Liver (tissue), 10 donors: ENCODE measurements at places on chromosomes 6 and 20.
A peak's percentile ranks its signal among the peaks of the same experiment; 100 is the strongest.

DNA sequence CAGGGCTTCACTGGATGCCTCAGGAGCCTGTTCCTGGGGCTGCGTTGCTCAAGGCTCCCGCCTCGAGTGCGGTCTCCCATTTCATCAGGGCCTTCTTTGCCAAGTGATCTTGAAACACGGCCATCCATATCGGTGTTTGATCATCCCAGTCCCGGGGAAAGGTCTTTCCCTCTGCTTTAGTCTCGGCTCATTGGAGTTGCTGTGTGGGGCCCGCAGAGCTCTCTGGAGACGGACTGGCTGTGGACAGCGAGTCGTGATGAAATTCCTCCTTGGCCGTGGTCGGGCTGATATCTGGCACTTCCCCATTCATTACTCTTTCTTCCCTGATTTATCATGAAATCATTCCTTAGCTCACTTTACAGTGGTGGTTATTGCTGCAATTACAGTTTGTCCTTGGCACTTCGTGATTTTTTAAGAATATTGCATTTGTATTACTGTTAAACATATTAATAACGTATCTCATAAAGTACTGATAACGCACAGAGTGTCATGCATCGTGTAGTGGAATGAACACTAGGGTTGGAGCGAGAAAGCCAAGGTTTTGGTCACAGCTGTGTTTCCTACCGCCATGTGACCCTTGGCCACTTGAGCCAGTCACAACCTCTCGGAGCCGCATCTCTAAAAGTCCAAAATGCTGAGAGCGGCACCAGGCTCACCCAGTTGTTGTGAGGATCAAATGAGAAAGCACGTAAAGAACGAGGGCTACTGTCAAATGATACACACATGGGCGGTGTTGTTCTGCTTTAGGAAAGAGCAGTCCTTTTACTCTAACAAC is 71.8 kb downstream of the MTHFD1L start:
- no peak for DNase-seq

DNA sequence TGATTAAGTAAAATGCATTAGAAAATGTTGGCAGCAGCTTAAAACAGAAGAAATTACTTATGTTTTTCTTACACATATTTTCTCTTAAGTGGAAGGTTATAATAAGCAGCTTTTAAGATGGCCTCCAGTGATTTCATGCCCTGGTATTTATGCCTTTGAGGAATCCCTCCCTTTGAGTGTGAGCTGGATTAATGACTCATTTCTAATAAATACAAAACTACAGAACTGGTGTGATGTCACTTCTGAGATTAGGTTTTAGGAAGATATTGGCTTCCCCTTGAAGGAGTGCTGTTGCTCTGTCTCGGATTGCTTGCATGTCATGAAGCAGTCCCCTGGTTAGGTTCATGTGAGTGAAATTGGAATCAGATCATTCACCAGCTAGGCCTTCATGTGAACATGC is 143.2 kb upstream of the EPHA7 start:
- no peak for DNase-seq

GRCh38 chr20:53438368-53438767 is 155.3 kb downstream of the ZNF217 start:
- DNase-seq = no peak

DNA sequence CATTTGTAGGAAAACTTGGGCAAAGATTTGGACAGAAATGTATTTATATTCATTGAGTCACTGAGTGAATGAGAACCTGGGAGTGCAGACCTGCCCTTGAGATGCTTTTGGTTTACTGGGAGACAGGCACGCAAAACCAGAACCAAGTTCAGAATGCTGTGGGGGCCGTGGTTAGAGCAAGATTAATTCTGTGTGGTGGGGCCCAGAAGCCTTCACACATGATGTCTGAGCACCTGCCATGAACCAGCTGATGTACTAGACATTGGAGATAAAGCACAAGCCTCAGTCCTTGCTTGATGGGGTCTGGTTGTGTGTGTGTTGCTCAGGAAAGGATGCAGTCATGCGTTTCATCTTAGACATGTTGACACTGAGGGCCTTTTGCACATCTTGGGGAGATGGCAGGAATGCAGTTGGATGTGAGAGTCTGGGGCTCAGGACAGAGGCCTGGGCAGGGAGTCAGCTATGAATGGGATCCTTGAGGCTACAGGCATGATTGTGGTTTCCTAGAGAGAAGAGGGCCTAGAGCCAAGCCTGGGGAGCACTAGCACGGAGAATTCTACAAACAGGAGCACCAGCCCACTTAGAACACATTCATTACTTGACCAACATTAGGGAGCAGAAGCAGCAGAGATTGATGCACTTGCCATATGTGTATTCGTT is 114.3 kb upstream of the TMEM181 start:
- no peak for DNase-seq

- DNase-seq = no peak
These were observed 16.5 kb downstream of the UQCC2 start for GRCh38 chr6:33694977-33695376.

DNA sequence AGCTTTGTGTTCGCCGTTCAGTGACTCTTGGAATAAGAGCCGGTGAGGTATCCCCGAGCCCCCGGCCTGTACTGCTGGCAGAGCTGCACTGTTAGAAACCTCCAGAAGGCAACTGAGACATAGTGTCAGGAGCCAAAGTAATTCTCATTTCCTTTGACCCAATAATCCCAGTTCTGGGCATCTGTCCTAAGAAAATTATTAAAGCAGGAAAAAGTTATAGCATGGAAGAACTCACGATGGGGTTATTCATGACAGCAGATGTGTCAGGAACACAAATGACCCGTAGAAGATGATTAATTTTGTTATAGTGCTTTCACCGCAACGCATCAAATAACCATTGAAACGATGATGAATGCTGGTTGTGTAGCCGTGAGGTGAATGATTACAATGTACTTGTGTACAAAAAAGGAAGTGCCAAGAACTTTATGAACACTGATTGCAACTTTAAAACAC is 20.3 kb downstream of the CYP21A2 start:
- no peak for DNase-seq

DNA sequence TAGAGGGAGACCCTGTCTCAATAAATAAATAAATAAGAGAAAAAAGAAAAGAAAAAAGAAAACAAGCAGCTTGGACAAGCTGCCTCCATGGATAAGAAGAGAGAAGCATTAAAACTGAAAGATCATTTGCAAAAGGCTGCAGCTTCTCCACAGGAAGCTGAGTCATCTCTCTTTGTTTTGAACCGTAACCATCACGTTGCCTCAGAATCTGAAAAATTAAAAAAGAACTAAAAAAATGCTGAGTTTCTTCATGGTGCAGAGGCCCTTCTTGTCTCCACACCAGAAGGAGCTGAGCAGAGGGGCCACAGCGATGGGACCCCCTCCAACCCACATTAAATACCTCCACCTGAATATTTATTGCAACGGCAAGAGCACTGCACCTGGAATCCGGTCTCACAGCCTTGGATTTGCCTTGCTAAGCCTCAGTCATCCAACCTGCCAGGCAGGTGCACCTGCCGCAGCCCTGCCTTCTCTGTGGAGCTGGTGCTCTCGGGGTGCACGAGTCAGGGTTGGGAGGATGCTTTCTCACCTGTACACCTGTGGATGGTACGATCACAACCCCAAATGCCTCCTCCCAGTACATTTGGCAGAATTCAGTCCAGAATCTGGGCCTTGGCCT is 28.1 kb downstream of the TOX2 start:
- no peak for DNase-seq

- DNase-seq = peak; percentile 65
These were observed 216.7 kb downstream of the ZDHHC14 start for GRCh38 chr6:157597461-157598312.

DNA sequence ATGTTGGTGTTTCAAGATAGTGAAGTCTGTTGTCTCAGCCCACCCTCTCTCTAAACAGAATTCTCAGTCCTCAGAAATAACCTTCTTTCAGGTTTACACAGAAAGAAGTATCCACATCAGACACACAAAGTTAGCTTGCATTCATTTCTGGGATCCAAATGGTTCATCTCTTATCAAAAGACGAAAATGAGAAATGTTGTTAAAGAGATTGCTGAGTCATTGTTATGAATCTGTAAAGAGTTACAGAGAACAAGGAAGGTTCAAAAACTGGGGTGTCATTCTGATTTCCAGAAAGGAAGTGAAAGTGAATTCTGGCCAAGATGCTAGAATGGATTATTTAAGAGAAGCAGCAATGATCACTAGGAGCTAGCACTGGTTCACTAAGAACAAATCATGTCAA is 90.5 kb upstream of the ATXN1 start:
- no peak for DNase-seq

DNA sequence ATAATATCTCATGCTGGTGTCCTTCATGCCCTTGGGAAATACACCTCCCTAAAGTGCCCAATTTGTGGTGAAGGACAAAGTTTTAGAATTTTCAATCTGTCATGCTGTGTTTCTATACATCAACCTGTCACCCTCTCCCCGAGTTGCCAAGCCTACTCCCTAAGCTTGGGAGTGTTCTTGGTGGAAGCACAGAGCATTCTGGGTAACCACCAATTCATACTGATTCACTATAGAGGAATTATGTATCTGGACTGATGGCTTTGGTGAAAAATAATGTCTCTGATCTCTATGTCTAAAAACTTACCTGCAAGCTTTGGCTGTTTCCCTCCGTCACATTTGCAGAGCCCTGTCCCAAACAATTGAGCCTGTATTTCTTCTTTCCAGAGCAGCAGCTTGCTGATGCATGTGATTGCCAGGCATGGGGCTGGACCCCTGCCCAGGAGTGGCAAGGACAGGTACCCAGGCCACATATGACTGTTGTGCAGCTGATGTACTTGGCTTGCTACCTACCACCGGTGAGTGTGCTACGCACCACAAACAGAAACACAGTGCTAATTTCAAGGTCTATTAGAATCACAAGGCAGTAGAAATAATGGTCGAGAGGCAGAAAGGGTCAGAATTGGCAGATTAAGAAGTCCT is 202.8 kb upstream of the CITED2 start:
- DNase-seq = no peak

DNA sequence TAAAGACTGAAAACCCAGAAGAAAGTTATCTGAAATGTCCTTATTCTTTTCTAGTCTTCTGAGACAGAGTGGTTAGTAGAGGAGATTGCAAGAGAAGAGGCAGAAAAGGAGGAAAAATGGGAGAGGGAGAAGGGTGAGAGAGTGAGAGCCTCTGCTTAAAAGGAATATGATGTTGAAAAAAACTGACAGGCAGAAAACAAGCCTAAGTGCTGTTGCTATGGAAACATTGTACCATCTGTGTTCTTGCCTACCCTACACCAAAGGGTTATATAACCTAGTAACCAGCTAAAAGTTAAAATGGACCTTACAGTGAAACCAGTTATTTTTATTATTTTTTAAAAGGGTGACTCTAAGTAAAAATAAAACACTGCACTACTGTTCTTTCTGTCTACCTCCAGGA is 28.3 kb upstream of the SH3BGRL2 start:
- DNase-seq = no peak

DNA sequence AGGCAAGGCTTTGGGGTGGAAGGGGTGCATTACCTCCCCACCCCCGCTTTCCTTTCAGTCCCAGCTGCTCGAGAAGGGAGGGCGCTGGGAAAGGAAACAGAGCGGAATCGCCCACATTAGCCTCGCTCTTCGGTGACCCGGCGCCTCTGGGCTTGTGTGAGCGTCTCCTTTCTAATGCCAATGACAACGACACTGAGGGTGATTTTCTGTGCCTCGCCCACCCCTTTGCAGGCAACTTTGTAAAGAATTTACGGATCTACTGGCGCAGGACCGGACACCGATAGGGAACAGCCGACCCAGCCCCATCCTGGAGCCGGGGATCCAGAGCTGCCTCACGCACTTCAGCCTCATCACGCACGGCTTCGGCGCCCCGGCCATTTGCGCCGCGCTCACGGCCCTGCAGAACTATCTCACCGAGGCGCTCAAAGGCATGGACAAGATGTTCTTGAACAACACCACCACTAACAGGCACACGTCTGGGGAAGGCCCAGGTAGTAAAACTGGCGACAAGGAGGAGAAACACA is 24.3 kb downstream of the TFAP2B start:
- no peak for DNase-seq

DNA sequence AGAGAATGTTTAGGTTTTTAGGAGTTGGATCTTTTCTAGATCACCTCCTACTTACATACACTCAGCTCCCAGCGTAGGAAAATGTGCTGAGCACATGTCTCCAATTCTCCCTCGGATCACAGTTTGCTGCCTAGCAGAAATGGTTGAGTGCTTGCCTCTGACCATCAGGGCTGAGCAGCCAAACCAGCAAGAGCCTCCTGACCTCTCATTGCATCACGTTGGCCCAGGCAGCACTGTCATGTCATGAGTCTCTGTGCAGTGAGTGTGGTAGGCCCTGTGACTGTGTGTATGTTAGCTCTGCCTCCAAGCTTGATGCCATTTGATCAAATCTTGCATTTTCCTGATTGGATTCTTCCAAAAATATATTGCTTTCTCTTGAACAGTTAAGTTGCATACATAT is 112.0 kb downstream of the LRRC1 start:
- no peak for DNase-seq

DNA sequence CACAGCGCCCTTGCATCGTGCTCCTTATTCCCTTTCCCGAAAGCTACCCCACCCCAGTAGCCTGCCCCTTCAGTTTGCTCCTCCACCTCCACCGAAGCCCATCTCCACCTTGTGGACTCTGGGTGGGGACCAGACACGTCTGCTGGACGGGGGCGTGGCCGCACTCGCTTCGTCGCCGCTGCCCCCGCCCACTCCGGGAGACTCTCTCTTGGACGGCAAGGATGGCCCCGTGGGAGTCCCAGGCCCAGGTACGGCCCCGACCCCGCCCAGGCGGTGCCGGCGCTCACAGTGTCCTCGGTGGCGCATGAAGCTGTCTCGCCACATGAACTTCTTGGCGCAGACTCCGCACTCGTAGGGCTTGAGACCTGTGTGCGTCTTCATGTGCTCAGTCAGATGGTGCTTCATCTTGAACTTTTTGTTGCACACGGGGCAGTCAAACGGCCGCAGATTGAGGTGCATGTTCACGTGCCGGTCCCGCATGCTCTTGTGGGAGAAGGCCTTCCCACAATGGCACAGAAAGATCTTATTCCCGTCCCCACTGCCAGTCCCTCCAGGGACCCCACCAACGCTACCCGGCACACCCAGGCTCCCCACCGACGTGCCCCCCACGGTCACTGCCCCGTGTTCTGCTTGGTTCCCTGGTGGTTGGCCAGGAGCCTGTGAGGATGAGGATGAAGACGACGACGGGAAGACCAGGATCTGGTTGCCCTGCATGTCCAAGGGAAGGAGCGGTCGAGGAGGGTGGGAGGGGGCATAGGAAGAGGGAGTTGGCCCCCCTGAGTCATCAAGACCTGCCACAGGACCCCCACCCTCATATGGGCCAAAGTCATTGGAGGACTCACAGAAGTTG is 1.3 kb upstream of the TAPBP start:
- DNase-seq = peak; percentile 72

- DNase-seq = no peak
These were observed 46.2 kb upstream of the SUPT3H start for GRCh38 chr6:45423824-45424450.

- no peak for DNase-seq
These were observed 19.2 kb upstream of the BPIFB1 start for GRCh38 chr20:33263784-33264183.

GRCh38 chr20:33927724-33928123 is 66.0 kb upstream of the RALY start:
- no peak for DNase-seq

GRCh38 chr6:163935158-163935762 is 520.7 kb downstream of the QKI start:
- no peak for DNase-seq
